Activated gamma-delta T cell treated with Interleukin-2 at 50 U/mL for 16 hours (primary cell): ENCODE measurements at places on chromosomes 3 and 15.

DNA sequence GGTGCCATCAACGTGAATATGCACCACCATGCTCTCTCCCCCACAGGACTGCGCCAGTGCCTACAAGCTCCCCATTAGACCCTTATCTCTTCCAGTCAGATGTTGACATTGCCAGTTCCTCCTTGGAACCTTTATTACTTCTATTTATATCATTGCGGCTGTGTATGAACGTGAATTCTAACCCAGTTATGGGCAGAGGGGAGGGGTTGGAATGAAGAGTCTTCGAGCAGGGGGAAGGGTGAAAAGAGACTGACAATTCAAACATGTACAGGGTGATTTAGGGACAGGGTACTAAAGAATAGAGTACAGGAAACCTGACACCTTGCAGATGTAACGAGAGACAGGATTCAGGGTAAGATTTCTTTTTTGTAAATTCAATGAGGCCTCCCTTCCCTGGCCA is 41.8 kb upstream of the ST6GAL1 start:
- DNase-seq, result no peak

- DNase-seq, result no peak
Observed at GRCh38 chr15:99702895-99703602, 30.2 kb downstream of the LYSMD4 start.

DNA sequence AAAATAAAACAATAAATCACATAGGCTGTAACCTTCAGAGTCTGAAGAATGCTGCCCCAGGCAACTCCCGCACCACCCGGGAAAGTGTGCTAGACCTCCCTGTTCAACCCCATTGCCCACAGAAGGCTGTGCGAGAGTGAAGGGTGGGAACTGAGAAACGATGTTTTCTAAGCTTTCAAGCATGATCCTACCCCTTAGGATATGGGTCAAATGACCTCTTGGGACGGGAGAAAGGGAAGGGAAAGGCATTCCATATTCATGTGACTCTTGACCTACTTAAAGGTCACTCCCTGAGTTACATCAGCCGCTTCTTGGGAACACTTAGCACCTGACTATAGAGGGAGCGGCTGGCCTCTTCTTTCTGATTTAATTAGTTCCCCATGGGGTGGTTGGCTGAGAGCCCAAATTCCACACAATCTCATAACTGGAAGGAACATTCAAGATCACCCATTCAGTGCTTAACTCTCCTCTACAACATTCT is 114.7 kb upstream of the SLC24A5 start:
- DNase-seq, result no peak

DNA sequence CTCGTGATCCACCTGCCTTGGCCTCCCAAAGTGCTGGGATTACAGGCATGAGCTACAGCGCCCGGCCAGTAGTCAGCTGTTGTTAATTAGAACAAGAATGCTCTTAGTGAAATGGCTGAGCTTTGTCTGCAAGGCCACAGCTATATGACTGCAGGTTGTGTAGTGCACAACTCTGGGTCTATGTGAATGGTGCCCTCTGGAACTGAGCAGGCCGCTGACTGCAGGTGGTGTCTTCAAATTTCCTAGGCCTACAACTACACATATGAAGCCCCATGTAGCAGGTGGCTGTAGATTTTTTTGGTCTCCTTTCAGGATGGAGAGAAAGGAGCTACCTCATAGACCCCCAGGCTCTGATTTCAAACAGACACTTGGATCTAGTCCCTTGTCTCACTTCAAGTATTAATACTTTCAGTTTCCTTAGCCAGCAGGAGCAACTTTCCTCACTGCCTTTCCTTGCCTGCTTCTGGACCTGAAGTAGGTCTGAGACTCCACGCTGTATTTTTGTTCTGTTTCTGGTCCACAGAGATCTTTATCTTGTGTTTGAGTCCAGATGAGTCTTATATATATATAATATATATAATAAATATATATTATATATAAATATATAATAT is 86.9 kb downstream of the C3orf80 start:
- no peak for DNase-seq

- DNase-seq, result no peak
Observed at GRCh38 chr3:30761374-30761773, 133.1 kb downstream of the GADL1 start.

DNA sequence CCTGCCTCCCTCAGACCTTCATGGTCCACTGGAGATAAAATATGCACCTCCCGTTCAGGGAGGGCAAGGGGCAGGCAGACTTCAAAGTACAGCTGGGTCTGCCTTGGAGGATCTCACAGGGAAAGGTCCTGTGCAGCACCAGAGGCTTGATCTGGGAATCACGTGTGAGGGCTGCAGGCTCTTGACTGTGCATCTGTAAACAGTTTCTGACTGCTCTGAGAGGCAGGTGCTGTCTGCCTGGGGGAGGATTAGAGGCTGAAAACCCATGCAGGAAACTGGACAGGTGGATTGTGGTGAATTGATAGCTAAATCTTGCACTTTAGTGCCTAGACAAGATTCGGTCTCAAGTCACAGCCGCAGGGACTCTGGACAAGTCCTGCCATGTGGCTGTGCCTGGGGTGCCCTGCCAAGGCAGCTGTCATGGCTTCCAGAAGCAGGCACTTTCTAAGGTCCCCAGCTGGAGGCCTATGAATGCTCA is 239.3 kb downstream of the EPHB1 start:
- no peak for DNase-seq

- no peak for DNase-seq
Observed at GRCh38 chr3:4528320-4528719, 35.2 kb downstream of the ITPR1 start.

DNA sequence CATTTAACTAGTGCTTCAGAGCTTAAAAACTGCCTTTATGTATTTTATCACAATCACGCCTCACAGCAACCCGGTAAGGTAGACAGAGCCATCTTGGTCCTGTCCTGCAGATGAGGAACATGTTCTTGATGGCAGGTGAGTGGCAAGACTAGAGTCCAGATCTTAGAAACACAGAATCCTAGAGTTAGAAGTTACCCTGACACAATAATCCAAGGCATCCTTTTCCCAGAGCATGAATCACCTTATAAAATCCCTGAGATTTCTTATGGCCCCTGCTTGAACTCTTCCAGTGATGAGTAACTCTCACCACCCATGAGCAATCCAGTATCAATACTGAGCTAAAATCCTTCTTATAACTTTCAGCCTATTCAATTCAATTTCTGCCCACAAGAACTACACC is 16.9 kb downstream of the POPDC2 start:
- no peak for DNase-seq

- no peak for DNase-seq
Observed at GRCh38 chr15:85515212-85515611, 134.8 kb downstream of the AKAP13 start.

DNA sequence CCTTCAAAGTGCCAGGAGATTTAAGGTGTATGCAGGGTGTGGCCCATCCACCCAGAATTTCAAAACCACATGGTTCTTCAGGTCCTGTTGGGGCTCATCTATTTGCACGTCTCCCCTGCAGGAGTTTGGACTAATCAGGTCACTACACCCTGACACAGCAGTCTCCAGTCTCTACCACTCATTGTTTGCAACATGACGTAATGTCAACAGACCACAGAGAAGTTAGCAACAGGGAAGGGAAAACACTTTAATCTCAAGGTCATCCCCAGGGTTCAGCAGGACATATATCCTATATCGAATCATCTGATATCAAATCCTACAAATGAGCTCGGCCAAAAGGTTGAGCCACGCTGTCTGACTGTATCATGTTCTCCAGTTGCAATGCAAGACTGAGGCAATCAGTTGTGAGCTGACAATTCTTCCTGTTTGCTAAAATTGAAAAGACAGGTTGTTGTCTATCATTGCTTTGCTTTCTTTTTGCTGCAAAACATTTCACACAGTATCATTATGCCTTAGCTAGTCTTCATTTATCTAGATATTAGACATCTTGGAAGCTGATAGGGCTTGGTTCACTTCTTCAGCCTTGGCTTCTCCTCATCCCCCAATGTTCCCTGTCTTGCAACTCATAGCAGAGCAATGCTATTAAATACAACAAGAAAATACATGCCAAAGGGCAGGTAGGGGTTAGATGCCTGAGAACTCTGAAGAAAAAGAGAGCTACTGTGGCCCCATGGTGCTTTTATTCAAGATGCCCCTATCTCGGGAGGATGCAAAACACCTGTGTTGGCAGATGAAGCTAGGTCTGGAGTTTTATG is 13.4 kb upstream of the LEKR1 start:
- DNase-seq, result no peak

GRCh38 chr15:42349186-42349585 is 10.1 kb upstream of the CAPN3 start:
- DNase-seq, result no peak

- DNase-seq, result no peak
Observed at GRCh38 chr3:138082085-138082991, 33.1 kb downstream of the DZIP1L start.

DNA sequence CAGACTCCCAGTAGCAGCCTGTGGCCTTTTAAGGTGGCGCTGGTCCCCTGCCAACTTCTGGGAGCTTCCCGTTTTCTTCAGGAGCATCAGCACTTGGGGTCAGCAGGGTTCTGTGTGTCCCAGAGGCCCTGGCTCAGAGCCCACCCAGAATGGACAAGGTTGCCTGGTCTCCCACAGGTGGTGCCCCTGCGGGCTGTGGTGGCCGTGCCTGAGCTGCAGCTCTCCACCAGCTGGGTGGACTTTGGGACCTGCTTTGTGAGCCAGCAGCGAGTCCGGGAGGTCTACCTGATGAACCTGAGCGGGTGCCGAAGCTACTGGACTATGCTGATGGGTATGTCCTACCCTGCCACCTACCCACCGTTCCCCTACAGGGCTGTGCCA is 15.5 kb downstream of the ACAA1 start:
- DNase-seq, result no peak

DNA sequence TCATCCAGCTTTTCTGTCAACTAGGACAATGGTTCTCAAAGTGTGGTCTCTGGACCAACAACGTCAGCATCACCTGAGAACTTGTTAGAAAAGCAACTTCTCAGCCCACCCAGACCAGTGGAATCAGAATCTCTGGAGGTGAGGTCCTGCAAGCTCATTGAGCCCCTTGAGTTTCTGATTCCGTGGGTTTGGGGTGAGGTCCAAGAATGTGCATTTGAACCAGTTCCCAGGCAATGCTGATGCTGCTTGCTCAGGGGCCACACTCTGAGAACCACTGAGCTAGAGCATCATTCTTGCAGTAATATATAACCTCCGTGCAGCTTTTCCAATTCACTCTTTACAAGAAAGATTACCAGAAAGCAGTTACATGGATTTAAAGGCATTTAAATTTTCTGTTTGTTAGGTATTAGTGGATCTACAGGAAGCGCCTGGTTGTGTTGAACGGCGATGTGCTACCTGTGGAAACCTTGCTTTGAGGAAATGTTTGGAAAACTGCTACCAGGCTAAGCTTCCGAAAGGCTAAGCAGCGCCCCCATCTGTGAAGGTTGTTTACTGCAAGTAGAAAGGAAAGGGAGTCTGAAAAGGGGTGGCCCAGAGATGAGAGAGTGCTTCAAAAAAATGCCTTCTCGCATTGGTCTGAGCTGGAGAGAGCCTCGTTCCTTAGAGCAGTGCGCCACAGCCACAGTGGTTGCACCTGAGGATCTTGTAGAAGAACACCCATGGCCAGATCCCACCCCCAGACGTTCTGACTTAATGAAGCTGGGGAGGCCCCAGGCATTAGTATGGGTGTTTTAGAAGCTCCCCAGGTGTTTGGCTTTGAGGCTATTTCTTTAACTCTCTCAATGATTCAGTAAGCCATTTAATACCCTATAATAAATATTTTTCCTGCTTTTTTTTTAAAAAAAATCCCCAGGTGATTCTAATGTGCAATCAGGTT is 50.0 kb downstream of the RLBP1 start:
- DNase-seq, result peak; percentile 18

DNA sequence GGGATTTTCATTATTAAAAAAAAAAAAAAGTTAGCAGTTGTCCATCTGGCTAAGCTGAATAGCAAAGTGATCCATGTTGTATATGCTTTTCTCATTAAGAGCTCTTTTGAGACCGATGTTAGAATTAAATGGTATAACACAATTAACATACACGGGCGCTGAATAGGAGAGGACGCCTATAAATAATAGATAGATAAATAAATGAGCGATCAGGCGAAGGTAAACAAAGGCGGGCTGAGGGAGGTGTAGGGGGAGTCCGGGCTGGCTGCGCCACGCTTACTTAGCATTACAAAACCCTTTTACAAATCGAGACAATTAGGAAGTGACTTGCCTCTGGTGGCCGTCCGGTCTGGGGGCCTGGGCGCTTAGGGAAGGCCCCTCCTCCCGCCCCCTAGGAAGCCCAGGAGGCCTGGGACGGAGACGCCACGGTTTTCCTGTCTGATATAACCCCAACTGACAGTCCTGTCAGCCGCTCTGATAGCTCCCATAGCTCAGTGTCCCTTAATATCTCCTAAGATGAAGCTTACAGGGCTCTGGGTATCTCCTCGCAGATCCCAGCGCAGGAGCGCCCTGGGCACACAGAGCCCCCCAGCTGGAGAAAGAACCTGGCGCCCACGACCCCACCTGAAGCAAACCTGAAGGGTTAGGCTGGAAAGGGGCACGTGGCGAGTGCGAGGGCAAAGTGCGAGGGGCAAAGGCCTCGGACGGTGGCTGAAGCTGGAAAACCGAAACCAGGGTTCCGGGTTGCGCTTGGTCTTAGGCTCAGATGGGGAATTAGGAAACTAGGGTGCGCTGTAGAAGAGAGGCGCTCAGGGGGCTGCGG is 3.6 kb downstream of the SOX14 start:
- DNase-seq, result no peak

DNA sequence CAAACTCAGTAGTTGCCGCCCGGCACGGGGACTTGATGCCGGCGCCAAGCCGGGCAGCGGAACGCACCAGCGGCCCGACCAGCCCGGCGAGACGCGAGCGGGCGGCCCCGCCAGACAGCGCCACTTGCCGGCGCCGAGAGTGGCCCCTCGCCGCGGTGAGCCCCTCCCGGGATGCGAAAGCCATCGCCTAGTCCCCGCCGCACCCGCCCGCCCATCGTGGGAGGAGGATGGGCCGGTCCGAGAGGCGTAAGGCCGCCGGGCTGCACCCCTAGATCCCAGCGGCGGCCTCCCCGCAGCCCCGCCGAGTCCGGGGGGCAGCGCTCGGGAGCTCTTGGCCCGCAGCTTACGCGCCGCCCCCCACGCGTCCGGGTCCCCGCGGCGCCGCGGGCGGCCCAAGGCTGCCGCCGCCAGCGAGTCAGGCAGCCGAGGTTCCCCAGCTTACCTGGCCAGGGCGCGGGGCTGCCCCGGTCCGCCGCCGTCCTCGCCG is 609 bp downstream of the GOLGA8A start:
- DNase-seq, result peak; percentile 45

DNA sequence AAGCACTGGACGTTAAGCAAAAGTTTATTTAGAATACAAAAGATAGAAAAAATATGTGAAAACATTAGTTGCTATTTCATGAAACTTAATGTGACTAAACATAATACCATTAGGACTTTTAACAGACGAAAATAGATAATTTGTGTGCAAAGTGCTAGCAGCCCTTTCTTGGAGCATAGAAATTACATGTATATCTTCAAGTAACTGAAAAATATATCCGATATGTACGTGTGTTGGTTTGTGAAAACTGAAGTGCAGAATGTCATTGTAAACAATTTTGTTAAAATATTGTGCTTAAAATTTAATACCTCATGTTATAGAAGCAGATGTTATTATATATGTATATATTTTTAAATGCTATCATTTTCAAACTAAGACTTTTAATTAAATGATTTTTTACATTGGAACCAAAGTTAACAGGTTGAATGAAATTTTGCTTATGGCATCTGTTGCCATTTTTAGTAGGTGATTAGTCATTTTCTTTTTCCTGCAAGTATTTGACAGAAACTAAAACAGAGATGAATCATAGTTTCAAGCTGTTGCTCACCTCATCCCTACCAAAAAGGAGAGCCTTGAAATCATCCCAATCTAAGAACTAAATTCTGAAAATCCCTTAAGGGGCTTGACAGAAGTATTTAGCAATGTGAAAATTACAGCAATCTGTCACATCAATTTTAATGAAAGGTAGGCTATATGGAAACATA is 334.8 kb downstream of the NAALADL2 start:
- no peak for DNase-seq

GRCh38 chr3:52851348-52851747 is 16.5 kb upstream of the MUSTN1 start:
- no peak for DNase-seq
